ENCODE measurements at places on chromosomes 12 and 14.

DNA sequence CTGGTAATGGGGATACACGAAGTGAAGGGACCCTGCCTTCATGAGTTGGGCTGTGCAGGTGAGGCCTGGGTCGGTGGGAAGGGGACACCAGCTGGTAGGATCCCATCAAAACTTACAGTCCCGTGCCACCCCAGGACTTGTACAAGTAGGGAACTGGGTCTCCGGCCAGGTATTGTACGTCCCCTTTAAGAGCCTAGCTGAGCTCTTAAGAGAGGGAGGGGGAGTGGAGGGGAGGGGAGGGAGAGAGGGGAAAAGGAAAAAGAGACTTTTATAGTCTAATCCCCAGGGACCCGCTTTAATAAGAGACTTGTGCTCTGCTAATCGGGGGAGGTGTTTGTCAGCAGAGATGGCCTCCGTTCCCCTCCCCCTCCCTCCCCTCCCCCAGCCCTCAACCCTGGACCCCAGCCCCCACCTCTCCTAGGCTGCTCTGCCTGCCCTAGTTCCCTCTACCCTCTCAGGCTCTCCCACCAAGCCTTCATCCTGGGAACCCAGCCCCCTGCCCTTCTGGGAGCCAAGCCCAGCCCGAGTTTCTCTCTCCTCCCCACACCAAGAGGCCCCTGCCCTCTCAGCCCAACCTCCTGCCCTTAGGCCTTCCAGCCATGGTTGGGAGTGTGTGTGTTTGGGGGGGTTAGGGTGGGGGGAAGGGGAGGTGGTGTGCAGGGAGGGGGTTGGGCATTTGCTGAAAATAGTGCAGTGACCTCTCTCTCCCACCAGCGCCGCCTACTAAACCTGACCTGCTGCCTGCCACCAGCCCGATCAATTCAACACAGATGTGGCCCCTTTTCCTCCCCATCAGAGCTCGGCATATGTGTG is 2.6 kb downstream of the GDF11 start:
- peak; percentile 62 for DNase-seq

- DNase-seq: no peak
These were observed 125.4 kb downstream of the RIMBP2 start for GRCh38 chr12:130590685-130591084.

DNA sequence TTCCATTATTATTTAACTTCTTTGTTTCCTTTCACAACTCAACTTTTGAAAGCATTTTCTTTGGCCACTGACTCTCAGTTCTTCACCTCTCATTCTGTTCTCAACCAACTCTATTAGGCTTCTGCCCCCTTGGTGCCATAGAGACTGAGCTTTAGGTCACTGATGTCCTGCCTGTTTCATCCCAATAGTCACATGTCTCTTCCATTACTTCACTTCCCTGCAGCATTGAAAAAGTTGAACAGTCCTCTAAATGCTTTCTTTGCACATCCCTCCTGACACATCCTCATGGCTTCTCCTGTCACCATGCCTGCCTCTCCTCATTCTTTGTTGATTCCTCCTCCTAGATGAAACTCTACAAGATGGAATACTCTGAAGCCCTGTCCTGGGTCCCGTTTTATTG is 2.7 kb downstream of the CLEC12A start:
- no peak for DNase-seq

DNA sequence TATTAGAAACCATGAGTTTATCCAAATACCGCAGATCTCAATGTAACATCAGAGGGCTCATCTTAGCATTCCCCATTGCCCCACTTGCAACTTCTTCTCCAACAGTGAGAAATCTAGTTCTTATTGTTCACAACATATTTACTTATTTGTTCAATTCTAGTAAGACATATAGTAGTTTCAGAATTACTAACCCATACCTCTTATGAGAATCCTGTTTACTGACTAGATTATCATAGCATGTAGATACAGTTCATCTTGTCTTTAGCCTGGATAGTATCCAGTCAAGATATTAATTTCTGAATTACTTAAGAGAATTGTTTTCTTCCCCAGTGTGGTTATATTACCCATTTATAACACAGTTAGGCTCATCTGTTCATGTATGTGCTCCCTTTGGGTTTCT is 80.6 kb downstream of the NIN start:
- no peak for DNase-seq

GRCh38 chr12:85183855-85184254 is 96.2 kb upstream of the ALX1 start:
- no peak for DNase-seq

GRCh38 chr14:34750670-34751069 is 36.3 kb upstream of the CFL2 start:
- no peak for DNase-seq

- DNase-seq: no peak
These were observed 111.7 kb downstream of the KITLG start for GRCh38 chr12:88468581-88468980.

- peak; percentile 59 for DNase-seq
These were observed 18.2 kb upstream of the RNASE12 start for GRCh38 chr14:20609215-20610001.

DNA sequence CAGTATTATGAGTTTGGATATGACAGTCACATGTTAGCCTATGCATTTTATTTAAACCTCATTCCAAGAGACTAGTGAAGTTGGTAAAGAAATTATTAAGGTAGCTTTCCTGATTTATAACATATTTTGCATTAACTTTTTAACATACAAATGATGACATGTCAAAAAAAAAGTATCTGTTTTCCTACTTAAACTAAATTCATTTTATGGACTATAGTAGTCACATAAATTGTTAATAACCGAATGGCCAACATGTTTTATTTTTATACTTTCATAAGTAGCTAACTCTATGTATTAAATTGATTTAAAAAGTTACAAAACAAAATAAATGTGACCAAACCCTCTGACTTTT is 14.7 kb downstream of the TAOK3 start:
- DNase-seq: no peak

DNA sequence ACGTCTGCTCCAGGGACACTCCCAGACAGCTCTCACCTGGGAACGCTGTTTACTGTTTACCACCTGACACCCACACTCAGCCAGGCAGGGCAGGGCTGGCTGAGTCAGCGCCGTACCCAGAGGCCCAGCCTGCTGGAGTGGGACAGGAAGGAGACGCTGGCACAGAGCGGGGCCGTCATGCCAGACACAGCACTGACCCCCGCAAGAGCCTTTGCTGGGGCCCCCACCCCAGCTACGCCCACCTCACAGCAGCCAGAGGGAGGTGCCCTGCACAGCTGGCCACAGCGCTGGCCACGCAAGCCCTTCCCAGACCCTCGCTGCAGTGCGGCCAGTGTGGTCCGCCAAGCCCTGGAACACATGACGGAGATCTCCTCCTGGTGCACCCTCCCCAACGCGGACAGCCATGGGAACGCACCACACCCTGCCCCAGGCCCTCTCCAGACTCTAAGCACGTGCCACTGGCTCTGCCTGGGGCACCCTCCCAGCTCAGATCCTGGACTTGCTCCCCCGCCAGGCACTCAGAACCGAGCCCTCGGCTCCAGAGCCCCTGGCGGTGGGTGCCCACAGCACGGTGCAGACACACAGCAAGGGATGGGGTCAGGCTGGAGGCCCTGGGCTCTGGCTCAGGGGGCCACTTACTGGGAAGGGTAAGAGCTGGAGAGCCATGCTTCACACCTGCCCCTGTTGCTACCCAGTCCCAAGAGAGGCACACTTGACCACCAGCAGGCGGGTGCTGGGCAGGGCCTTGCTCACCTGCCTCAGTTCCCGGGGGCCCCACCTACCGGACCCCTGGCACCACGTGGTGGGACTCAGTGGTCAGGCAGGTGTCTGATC is 5.7 kb downstream of the AHNAK2 start:
- no peak for DNase-seq

- no peak for DNase-seq
These were observed 161.5 kb upstream of the FKBP4 start for GRCh38 chr12:2633176-2633824.

DNA sequence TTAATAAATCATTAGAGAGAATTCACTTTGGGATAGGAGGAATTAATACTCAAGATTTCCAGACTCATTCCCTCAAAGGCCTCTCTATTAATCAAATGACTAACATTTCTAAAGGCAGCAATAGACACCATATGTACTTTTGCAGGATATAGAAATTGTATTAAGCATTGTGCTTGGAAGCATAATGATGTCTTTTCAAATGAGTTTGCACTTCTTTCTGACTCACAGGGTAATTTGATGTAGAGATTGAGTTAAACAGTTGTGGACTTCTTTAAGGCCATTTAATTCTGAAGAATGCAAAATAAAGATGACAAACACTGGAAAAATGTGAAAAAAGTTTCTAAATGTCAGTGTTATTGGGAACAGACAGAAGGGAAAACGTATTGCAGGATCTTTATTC is 63.4 kb upstream of the CSRP2 start:
- no peak for DNase-seq

DNA sequence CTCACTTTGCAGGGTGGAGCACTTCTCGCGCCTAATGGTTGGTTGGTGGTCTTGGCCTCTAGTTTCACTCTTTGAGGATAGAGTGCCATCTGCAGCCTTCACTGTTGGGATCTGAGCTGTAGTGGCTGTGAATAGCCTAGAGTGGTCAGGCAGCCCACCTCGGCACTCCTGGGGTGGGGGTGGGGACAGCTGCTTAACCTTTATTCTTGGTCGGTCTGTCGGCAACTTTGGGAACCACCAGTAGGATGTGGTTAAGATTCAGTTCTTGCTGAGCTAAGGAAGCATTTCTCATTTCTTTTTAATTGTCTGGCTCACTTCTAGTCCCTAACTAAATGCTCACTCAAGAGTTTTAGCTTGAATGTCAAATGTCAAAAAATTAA is 21.1 kb downstream of the TMBIM6 start:
- DNase-seq: no peak

GRCh38 chr12:127293507-127294310 is 973.3 kb upstream of the TMEM132C start:
- DNase-seq: peak; percentile 34

GRCh38 chr14:75064205-75064567 is 362 bp upstream of the ACYP1 start:
- DNase-seq: no peak

- DNase-seq: no peak
These were observed 8.6 kb downstream of the GIT2 start for GRCh38 chr12:109987615-109988014.

DNA sequence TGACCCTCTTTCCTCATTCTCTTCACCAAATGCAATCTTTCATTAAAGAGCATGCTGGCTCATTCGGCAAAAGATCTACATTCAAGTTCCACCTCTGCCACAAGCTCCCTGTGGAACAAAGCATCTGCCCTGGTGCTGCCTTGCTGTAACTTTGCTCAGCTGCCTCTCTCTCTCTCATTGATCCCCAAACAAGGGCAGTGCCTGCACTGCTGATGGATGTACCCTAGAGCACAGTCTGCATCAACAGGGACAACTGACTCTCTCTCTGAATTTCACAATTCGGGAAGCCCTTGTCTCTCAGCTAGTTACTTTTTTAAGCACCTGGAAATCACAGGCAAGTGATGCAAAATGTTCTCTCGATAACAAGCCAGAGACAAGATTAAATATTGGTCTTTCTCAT is 174.0 kb upstream of the DIO2 start:
- no peak for DNase-seq

GRCh38 chr12:31021181-31021580 is 52.5 kb upstream of the DDX11 start:
- DNase-seq: no peak

DNA sequence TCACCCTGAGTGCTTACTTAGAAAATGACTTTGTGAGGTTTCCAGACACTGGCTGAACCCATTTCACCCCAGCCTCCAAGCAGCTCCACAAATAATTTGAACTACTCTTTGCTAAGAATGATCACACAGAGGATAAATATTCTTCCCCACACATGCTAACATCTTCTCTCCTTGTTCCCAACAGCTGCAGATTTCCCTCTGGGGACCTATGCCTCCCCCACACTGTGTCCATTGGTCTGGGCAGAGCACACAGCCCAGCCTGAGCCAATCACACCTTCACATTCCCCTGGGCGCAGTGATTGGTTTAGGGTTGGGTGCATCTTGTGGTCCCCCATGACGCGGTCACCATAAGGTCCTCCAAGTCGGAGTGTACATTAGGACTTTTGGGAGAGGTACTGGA is 6.9 kb downstream of the SDR9C7 start:
- DNase-seq: no peak

DNA sequence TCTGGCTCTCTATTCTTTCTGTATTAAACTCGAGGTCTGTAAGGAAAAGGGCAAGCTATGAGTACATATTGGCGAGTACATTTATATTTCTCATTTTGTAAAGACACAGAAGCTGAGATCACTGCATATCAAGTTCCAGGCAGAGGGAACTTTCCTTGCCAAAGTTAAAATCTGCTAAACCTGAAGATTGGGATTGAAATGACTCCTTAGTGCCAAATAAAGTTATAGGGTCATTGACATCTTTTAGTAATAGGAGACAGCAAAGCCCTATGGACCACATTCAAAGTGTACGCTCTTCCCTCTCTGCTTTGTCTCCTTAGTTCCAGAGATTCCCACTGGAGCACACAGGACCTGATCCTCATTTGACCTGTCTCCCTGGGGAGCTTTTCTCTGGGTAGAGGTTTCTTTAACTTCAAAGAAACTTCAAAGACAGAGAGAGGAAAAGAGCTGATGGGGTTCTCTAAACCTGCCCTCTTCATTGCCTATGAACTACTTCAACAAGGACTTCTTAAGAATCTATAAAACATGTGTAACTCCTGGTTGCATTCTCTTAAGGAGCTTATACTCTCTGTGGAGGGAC is 42.6 kb upstream of the PTPRR start:
- DNase-seq: no peak

DNA sequence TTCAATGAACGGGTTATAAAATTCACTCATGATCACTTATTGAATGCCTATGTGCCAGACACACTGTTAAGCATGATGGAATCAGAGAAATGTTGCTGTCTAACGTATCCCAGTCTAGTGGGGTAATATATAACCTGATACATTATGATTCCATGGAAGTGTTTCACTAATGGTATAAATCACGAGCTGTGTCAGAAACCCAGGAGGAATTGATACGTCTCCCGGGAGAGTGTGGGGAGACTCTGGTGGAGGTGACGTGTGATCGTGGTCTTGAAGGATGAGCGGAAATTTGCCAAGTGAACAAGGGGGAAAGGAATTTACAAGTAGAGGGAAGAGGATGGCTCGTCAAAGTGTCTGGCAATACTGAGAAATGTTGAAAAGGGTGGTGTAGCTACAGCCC is 26.5 kb downstream of the MANSC1 start:
- DNase-seq: no peak

GRCh38 chr14:98167705-98168104 is 1104.3 kb downstream of the BCL11B start:
- DNase-seq: no peak

GRCh38 chr12:110599334-110599733 is 14.6 kb upstream of the TCTN1 start:
- DNase-seq: no peak
